ENCODE measurements at places on chromosomes 4 and X.

DNA sequence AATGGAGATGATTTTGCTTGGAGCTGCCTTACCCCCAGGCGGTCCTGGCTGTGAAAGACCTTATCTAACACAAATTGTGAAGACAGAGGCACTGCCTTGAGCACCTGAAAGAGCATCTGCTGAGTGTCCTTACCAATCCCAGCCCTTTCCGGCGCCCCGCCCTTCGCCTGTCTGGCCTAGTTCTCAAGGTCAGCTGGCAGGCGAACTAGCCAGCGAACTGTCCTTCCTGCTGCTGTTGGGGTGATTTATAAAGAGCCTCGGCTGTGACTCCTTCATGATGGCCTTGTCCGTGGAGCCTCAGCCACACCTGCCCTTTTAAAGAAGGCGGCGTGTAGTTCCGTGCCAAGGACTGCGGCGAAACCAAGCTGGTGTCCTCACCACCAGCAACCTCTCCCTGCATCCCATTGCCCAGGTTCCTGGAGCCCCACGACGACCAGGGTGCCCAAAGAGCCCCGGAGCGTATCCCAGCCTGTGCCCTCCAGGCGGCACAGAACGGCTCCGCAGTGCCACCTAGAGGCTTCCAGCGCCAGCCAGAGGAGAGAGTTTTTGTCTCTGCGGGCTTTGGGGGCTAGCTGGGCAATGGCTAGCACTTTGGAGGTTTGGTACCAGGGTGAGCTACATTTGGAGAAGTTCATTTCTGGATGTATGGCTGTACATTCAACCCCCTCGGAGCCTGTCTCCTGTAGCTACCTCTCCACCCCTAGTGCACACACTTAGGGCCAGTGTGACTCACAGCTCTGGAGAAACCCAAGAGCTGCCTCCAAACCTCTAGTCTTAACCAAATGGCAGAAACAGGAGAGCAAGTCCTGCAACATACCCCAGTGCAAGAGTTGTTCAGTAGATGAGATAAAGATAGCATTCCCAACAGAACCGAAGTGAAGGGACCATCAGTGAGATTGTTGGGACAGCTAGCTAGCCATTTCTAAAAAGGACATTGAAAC lies 36.8 kb upstream of the VMA21 start:
- DNase-seq: peak; percentile 34

DNA sequence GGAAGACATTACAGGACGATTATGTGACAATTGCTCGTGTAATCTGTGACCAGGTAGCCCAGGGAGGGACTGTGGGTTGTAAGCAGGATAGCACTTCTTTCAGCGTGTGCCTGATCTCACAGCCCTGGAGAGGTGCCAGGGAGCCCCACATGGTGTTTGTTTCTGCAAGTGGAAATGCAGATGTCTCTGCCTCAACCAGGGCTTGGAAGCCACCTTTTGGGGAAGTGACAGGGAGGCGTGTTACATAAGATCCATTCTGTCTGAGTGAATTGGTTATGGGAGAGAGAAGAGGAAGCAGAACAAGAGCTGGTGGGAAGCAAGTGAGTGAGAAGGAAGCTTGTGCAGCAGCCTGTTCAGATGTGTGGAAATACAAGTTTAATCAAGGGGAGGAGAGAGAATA lies 104.5 kb upstream of the GATB start:
- DNase-seq: no peak

DNA sequence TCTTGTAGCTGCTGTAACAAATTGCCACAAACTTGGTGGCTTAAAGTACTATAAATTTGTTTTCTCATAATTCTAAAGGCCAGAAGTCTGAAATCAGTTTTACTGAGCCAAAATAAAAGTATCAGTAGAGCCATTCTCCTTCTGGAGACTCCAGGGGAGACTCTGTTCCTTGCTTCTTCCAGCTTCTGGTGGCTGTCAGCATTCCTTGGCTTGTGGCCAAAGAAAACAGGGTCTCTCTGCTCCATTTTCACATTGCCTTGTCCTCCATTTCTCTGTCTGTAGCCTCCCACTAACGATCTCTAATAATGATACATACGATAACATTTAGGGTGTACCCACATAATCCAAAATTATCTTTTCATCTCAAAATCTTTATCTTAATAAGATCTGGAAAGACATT lies 200.4 kb downstream of the MAB21L2 start:
- no peak for DNase-seq

DNA sequence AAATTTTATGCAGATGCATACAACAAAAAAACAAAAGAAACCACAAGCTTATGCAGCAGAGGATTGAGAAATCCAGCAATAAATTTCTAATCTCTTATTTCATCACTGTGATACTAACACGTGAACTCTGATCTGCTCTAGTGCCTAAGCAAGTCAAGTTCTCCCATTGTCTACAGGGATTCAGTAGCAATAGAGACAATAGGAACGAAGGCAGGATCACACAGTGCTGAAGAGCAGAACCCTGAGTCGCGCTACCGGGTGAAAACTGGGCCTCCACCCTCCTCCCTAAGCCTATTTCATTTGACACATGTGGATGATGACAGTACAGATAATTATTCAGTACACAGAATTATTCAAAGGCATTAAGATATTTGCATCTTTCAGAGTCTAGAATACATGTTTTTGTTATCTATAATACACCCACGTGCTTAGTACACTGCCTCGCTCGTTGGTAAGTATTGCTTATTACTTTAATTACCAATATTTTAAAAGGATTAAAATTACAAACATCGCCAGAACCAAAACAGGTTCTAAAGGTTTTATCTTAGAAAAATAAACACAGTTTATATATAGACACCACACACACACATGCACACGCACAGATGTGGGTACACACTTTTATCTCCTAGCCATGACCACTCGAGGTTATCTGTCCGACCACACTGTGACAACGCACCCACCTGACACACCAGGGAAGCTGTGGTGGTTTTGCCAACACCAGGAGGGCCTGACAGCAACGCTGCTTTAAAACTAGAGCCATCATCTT lies 60.1 kb downstream of the RFC1 start:
- DNase-seq: no peak

GRCh38 chr4:80535551-80535950 lies 200.0 kb downstream of the CFAP299 start:
- DNase-seq: no peak

- DNase-seq: no peak
Observed at GRCh38 chr4:189162073-189162789, 778.4 kb upstream of the FRG1 start.

DNA sequence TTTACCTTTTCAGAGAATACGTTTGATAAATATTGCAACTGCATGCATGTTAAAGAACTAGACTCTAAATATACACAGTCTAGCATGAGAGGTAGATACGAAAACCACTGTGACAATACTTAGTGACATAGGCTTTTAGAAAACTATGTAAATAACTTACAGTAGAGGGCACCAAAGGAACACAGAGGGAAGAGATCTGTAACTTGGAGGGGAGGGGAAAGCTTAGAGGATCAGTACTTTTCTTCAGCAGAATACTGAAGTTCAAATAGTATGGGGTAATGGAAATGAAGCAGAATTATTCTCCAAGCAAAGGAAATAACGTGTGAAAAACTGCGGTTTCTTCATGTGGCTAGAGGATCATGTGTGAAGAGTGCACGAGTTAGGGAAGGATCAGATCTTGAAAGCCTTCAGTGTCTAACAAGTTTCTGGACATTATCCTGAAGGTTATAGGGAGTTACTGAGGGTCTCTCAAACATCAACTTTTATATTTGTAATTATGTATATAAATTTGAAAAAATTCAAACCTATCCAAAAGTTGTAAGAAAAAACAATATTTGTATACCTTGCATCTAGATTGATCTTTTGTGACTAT lies 264.3 kb downstream of the NPFFR2 start:
- peak; percentile 3 for DNase-seq

GRCh38 chrX:32448320-32448719 lies 763.0 kb downstream of the DMD start:
- peak; percentile 2 for DNase-seq

- DNase-seq: no peak
Observed at GRCh38 chrX:150236327-150236726, 126.8 kb upstream of the MAMLD1 start.

DNA sequence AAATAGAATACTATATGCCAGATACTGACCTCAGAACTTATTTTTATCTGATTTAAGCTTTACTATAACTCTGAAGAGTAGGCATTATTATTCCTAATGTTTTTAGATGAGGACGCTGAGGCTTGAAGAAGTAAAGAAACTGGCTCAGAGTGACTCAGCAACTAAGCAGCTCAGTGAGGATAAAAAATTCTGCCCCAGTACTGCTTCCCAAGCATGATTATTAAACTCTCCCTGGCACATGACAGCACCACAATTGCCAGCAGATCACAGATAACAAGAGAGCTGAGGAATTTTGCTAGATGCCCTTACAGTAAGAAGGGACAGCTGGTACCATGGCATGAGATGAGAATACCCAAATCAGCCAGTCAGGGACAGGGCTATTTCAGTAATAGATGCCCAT lies 219.4 kb downstream of the NKX6-1 start:
- DNase-seq: no peak

- DNase-seq: peak; percentile 6
Observed at GRCh38 chrX:110003167-110004156, 548 bp downstream of the TMEM164 start.

GRCh38 chr4:138401334-138401733 lies 159.2 kb upstream of the SLC7A11 start:
- no peak for DNase-seq

GRCh38 chr4:84063619-84064018 lies 435.5 kb downstream of the NKX6-1 start:
- no peak for DNase-seq

Data from germinal center (tissue), 1 donor.